Stimulated activated CD4-positive, alpha-beta T cell treated with anti-CD3 and anti-CD28 coated beads, TNF-alpha, amount 100 ng/mL, for 4 hours (primary cell): ENCODE measurements at places on chromosomes 11 and 22.

DNA sequence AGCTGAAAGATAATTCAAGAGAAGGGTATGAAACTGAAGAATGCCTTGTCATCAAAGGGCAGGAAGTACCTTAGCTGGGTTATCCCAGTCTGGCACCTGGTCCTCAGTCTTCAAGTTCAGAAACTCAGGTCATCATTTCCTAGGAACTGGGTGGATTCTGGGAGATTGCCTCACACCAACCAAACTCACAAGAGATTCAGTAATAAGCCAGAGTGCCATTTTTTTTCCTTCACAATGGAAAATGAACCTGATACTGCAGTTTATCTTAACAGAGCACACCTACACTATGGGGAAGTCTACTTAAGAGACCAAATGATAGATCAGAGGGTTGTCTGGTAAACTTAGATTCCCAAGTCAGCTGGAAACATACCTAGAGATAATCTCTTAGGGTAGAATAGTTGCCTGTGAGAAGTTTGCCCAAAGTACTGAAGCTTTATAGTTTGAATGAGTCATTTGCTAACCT is 3.8 kb upstream of the BUD13 start:
- DNase-seq, result no peak

- DNase-seq, result peak; percentile 61
These were observed 7.7 kb downstream of the RIN1 start for GRCh38 chr11:66328302-66329144.

- DNase-seq, result no peak
These were observed 30.9 kb downstream of the ZFTA start for GRCh38 chr11:63737718-63738117.

GRCh38 chr22:33240888-33241475 is 182.8 kb upstream of the SYN3 start:
- no peak for DNase-seq

DNA sequence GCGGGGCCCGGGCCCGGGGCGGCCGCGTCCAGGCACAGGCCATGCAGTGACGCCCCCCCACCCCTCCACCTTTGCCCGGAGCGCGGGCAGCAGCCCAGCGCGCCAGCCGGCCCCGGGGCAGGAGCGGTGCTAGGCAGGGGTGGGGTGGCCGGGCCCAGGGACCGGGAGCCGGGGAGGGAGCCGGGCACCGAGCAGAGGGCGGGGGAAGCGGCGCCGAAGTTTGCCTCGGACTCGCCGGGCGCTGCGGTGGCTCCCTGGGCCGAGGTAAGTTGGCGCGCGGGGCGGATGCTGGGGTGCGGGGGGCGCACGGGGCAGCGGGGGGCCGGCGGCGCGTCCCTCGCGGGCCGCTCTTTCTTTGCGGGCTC is 332 bp downstream of the TEAD1 start:
- no peak for DNase-seq

GRCh38 chr11:135036488-135037297 is 624.7 kb upstream of the B3GAT1 start:
- DNase-seq, result no peak

- no peak for DNase-seq
These were observed 862 bp upstream of the CENATAC start for GRCh38 chr11:118996926-118997626.

DNA sequence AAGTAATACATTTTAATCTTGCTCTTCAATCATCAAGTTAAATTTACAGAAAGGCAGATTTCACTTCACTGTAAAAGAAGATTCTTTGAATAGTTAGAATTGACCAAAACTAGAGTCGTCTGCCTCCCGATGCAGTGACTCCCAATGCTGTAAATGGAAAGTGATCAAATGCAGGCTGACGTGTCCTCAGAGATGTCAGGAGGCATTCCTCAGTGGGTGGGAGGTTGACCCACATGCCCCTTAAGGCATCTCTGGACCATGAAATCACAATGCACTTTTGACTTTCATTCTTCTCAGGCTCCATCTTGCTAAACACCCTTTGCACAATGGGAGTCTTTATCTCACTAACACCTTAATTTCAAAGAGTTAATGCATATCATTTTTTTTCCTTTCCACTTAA is 19.0 kb upstream of the CECR2 start:
- DNase-seq, result no peak

DNA sequence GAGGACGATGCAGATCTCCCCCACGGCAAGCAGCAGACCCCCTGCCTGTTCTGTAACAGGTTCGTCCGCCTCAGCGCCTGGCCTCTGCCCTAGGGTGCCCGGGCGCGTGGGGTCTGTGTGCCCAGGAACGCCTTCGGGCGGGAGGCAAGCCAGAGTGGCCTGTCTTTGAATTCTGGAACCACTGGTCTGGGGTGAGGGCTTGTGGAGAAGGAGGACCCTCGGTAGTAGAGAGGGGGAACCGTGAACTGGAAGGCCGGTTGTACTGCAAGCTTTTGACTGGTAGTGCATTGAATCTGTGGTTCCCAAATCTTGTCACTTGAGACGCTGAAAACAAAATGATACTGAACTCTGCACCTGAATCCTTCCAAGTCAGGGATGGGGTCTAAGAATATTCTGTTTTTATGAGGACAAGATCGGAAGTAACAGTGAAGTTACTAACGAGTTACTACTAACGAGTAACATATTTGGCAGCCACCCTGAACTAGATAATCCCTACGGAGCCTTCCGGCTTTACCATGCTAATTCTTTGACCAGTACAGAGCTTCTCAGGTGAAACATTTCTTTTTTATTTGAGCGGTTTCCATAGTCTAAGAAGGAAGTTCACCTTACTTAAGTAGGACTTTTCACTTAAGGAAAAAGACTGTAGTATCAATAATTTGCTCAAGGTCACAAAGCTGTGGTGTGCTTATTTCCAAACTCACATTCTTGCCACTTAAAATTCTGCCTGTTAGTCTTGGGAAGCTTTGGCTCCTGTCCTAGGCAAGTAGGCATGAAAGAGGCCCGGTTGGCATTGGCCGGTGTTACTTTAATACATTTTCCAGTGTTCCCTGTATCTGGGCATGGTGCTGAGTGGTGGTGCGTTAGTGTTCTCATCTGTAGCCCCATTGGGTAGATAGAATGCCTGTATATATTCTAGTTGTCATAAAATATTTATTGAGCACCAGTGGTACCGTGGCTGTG is 860 bp downstream of the PRMT3 start:
- DNase-seq, result no peak
